CD4-positive, alpha-beta T cell treated with Interleukin-2 at 100 ng/mL for 4 hours (primary cell): ENCODE measurements at places on chromosomes 13 and 19.

DNA sequence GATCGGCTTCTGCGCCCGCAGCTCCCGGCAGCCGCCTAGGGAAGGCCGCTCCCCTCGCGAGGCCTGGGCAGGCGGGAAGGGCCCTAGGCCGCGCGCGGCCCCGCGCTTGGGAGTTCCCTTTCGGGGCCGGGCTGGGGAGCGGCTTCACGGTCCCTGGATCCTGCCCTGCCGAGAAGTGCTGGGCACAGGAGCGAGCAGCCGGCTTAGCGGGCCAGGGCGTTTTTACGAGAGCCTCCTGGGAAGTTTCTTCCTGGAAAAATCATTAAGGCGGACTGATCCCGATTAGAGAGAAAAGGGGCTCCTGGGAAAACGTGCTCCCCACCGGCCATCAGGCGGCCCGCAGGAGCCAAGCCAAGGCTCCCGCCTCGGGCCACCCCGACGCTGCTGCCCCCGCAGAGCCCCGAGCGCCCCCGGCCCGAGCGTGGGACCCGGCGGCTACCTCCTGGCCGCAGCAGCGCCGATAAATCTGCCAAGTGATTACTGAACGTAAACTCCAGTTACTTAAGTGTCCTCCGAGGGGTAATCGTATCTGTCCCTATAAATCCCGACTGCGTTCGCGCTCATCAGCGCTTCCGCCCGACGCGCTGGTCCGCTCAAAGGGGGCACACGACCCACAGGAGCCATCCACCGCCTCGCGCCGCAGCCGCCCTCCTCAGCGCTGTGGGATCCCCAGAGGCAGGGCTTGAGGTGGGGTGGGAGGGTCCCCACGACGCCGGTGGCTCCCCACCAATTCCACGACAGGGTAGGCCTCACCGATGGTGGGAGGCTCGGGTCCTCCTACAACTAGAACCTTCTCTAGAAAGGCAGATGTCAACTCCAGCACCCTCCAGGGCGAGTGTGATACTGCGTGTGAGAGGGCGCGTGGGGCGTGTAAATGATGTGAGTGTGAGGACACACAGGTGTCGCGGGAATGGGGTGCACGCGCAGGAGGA is 2.8 kb downstream of the ZIC5 start:
- DNase-seq: no peak

DNA sequence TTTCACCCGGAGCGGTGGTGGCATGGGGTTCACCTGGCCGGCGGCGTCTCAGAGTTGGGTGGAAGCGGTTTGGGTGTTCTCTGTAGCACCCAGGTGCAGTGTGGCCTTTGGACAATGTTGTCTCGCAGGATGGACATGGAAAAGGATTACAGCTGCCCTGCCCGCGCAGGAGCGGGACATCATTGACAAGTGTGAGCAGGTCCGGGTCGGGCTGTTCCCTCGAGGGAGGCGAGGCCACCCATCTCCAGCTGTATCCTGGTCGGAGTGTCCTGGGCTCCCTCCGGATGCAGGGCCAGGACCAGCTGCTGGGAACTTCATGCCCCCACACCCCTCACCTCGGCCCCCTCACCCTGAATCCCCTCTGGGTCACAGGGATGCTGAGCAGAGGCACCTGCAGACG is 7.8 kb upstream of the ZNF14 start:
- no peak for DNase-seq

- no peak for DNase-seq
Measured at GRCh38 chr13:93951108-93951507, 528.4 kb downstream of the DCT start.

DNA sequence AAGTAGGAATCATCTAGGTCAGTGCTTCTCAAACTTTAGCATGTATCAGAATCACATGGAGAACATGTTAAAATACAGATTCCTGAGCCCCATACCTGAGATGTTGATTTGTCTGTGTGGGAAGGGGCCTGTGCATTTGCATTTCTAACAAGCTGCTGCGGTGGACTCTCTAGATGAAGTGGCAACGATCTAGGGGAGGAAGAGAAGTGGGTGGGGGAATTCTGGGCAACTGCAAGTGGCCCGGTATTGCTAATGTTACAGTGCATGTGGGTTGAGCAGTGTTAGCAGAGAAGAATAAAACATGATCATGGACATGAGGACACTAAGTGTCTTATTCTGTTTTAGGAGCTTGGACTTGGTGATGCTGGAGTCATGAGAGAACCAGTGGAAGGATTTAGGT is 329.0 kb downstream of the OLFM4 start:
- DNase-seq: no peak

DNA sequence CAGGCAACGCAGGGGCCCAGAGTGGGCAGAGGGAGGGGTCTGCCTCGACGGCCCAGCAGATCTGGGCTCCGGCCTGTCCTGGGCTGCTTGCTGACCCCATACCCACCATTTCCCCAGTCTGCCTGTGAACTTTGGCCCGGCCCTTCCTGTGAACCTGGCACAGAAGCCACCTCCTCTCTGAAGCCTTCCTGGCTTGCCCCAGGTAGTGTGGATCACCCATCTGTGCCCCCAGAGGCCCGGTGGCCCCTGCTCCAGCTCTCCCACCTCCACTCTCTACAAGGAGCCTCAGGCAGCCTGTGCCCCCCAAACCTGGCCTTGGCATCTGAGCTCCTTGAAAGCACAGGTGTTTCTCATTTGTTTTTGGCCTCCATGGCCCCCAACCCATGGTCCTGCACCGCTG is 15.7 kb downstream of the PLEKHF1 start:
- no peak for DNase-seq
